ENCODE measurements at places on chromosomes 1 and 21.

DNA sequence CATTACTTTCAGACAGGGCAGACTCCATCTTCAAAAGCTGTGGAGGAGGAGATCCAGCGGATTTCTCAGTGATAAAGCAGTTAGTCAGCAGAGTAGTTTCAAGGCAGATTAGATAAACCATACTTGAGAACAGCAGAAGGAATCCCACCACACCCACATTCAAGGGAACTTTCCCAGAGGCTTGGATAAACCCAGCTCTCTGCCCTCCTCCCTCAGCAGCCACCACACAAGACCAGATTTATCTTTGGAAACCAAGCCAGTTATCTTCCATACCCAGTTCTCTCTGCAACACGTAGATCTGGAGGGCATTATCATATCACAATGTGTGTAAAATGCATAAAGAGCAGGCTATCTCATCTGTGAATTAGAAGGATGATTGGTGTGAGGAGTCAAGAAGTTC, 40.2 kb downstream of the GFI1 start:
- DNase-seq, result no peak

DNA sequence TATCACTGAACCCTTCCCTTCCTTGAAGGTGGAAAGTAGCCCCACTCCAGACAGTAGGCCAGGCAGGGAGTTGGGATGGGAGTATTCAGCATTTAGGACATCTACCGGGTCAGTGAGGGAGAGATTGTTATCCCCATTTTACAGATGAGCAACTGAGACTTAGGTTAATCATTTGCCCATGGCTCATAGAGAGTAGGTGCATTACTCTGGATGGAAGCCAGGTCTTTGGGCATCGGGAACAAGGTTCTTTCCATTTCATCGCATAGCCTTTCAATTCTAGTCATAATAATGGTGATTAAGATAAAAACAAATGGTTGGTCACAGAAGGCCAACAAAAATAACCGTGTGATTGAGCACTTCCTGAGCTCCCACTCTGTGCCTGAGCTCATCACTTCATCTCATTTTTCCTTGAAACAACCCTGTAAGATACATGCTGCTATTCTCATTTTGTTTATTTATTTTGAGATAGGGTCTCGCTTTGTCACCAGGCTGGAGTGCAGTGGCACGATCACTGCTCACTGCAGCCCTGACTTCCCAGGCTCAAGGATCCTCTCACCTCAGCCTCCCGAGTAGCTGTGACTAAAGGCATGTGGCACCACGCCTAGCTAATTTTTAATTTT, 64.8 kb downstream of the NAV1 start:
- DNase-seq, result no peak

DNA sequence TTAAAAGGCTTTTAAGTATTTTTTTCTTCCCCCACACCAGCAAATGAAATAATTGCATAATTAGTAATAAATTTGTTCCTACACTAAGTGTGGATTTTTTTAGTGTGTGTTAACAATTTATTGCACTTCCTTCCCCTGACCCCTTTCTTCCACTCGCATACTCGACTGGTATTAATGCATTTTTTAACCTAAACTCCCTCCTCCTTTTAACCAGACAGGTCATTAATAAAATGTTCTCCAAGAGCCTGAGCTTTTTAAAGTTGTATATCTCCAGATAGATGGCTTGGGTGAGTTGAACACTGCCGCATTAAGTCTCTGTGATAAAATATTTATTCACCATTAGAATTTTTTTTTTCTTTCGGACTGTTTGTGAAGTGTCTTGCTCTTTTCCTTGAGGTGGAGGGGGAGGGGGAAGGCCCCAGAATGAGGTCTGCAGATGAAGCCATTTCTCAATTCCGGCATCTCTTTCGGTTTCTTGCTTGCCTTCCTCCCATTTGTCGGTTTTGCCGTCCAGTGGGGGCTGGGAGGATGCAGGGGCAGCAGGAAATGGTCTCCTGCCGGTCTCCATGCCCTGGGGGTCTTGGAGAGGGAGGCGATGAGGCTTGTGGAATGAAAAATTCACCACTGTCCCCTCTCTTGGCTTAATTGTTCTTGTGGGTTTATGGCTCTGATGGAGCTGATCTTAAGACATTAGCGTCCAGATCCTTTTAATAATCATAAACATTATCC, 64.1 kb upstream of the ACTL8 start:
- no peak for DNase-seq

- no peak for DNase-seq
These were observed 3.9 kb upstream of the PCNX2 start for GRCh38 chr1:233299450-233299849.

GRCh38 chr1:12600880-12601633, 17.0 kb downstream of the DHRS3 start:
- no peak for DNase-seq

DNA sequence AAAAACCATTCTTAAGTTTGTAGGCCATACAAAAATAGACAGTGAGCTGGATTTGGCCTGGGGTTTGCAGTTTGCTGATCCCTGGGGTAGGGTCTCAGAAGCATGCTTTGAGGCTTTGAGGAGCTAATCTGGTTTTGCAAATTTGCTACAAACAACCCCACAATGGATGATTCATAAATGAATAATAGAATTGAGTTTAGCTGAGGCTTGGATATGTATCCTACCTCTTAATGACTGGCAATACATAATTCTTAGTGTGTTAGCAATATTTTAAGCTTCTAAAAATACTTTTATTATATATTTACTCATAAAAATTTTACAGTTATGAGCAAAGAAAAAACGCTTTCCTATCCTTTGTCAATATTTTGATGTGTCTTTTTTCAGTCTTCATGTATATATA, 50.6 kb downstream of the ROR1 start:
- no peak for DNase-seq

GRCh38 chr1:86852289-86852688, 61.6 kb downstream of the SELENOF start:
- no peak for DNase-seq

- DNase-seq, result no peak
These were observed 29.8 kb upstream of the ZBTB21 start for GRCh38 chr21:42039911-42040351.

DNA sequence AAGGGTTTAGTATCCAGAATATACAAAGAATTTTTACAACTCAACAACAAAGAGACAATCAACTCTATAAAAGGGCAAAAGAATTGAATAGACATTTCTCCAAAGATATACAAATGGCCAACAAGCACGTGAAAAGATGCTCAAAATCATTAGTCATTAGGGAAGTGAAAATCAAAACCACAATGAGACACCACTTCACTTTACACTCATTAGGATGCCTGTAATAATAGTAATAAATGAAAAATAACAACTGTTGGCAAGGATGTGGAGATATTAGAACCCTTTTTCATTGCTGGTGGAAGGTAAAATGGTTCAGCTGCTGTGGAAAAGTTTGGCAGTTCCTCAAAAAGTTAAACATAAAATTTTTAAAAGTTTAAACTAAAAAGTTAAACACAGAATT, 7.0 kb upstream of the ABCD3 start:
- no peak for DNase-seq

GRCh38 chr1:235942979-235943575, 76.4 kb upstream of the LYST start:
- no peak for DNase-seq

- no peak for DNase-seq
These were observed 311.5 kb upstream of the DEPDC1 start for GRCh38 chr1:68808351-68808750.

GRCh38 chr1:10903821-10904220, 107.4 kb upstream of the CASZ1 start:
- DNase-seq, result no peak

DNA sequence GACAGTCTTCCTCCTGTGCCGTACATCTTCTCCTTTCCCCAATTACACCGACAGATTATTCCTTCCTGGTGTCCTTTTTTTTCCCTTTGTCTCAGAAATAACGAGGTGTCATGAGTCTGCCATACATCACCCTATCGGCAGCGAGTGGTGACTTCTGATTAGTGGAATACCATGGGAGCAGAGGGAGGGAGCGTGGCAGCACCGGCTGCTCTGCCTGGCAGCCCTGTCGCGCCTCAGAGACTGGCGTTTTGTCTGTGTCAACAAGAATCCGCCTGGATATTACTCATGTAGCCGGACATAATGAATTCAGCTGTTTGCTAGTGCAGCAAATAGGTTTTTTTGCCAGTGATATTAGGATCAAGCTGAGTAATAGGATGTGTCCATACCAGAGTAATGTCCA, 51.8 kb downstream of the UTP25 start:
- peak; percentile 90 for DNase-seq

DNA sequence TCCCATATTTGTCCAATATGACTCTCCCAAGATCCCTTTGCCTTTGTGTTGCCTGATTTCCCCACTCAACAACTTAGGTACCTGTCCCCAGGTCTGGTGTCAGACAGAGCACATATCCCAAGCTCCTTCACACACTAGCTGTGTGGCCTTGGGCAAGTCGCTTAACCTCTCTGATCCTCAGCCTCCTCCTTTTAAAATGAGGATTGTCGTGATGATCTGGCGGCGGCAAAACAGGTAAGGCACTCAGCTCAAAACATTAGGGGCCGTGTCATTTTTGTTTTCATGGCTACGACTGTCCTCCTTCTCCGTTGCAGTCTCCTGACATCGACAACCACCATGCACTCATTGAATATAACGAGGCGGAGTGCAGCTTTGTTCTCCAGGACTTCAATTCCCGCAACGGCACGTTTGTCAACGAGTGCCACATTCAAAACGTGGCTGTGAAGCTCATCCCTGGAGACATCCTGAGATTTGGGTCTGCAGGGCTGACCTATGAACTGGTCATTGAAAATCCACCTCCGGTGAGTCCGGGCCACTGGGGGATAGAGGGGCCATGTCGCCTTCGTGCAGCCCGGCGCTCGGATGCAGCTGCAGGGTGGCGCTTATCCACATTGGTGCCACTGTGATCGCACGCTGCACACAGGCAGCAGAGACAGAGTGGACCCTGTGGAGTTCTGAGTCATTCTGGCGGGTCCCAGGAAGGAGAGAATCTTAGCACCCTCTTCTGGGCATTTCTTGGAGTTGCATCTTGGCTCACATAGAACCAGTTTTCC, 25.2 kb downstream of the FHAD1 start:
- DNase-seq, result peak; percentile 46

- DNase-seq, result peak; percentile 8
These were observed 74.4 kb downstream of the COL24A1 start for GRCh38 chr1:86082183-86082582.

GRCh38 chr1:198082576-198082975, 74.2 kb upstream of the NEK7 start:
- DNase-seq, result no peak

GRCh38 chr21:42418886-42419285, 15.2 kb downstream of the UBASH3A start:
- DNase-seq, result no peak

DNA sequence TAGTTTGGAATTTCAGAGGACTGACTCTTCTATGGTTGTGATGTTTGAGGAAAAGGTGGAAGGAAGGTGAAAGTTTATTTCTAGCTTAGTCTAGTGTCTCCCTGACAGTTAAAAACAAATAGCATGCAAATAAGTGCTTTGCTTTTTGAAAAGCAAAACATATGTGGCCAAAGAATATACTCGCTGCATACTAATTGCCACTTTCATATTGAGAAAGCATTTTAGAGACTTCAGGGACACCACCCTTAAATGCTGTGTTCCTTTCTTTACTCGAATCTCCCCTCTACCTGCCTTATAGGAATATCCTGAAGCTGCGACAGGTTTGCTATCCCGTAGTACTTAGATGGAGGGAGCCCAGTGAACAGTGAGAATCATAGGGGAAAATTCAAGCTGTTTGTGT, 23.2 kb downstream of the GLUL start:
- no peak for DNase-seq

- no peak for DNase-seq
These were observed 145.0 kb upstream of the DUSP10 start for GRCh38 chr1:221886743-221887414.

DNA sequence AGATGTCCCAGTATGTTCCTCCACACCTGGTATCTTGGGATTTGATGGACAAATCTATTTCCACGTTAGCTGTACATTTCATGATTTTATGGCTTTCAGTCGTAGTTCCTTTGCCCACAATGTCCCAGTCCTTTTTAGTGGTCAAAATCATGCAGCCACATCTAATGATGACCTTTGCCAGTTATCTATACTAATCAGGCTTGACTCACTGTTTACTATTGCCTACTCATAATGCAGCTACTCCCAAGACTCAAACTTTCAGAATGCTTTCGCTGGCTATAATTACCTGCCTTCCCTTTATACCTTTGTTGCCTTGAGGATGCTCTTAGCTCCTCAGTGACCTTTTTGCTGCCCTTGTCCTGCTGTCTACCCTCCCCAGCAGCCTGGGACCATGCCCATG, 6.4 kb downstream of the NOS1AP start:
- DNase-seq, result no peak

GRCh38 chr1:110610084-110610483, 3.9 kb upstream of the KCNA2 start:
- DNase-seq, result no peak

DNA sequence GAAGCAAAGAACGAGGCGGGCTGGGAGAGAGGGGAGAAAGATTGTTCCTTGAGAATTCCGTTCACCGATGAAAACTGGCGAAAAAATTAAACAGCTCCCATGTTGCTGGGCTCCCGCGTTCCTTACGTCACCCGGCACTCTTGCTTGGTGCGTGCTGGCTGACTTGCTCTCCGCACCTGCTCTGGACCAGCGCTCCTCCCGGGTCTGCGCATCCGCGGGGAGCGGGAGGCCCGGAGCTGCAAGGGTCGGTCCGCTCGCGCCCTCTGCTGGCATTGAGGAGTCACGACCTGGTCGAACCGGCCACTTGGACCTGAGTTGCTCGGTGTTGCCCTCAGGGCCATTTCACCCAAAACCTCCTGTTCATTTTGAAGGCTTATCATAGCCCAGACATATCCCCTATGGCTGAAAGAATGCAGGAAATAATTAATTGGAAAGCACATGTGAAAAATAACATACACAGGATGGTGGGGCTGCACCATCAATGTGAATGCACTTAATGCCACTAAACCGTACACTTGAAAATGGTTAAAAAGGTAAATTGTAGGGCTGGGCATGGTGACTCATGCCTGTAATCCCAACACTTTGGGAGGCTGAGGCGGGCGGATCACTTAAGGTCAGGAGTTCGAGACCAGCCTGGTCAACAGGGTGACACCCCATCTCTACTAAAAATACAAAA, 98.9 kb upstream of the BACE2 start:
- peak; percentile 87 for DNase-seq

DNA sequence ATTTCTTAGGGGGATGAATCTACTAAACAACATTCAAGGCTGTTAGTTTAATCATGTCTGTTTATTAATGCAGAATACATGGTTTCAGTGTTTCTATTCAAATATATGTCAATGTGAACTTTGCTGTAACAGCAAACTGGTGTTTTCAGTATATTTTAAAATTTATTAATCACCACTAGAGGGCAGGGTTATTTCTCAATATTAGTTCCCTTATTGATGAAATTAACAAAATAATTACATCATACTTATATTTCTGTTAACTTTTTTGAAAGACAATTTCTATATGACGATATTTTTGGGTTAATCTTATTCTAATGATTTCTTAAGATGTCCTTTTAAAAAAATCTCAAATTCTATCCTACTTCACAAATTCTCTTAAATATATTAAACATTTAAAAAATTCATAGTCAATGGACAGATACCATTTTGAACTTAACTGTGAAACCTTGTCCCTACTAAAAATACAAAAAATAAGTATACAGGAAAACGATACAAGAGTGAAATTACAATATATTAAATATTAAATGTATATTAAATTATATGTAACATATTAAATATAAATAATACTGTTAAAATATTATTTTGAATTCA, 1034.1 kb upstream of the PRMT6 start:
- DNase-seq, result no peak

GRCh38 chr1:77465139-77465538, 183.3 kb downstream of the AK5 start:
- DNase-seq, result no peak

- no peak for DNase-seq
These were observed 18.5 kb downstream of the CAMK1G start for GRCh38 chr1:209601809-209602657.

Data from NCI-H1417 (cell line).